ENCODE measurements at places on chromosomes 13 and 19.

- DNase-seq = no peak
Observed at GRCh38 chr19:44554641-44555246, 25.3 kb upstream of the CEACAM20 start.

GRCh38 chr13:110305949-110306339 lies 1.0 kb downstream of the COL4A1 start:
- no peak for DNase-seq

DNA sequence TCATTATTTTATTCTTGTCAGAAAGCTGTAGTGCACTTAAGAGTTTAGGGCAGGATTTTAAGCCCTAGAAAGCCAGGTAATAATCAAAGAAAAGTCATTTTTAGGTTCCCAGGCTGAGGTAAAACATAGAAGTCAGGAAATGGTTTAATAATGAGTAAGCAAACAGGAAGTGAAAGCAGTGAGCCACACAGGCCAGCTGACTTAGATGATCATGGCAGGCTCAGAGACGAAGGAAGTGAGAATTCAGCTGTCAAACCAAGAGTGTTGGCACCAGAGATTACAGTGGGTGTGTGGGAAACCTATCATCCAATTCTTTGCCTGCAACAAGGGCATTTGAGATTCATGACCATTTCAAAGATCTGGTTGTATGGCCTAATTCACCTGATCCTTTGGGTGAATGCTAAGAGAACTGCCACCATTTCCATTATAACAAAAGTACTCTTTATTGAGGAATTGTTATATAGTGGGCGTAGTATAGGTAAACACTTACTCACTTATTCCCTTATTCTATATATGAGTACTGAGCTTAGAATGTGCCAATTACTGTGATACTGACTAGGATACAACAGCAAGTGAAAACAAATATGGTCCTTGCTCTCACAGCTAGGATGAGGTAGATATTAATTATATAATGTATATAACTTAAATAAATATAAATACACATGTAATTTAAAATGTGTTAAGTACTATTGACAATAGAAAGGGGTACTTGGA lies 103.7 kb upstream of the EDNRB start:
- DNase-seq = no peak

DNA sequence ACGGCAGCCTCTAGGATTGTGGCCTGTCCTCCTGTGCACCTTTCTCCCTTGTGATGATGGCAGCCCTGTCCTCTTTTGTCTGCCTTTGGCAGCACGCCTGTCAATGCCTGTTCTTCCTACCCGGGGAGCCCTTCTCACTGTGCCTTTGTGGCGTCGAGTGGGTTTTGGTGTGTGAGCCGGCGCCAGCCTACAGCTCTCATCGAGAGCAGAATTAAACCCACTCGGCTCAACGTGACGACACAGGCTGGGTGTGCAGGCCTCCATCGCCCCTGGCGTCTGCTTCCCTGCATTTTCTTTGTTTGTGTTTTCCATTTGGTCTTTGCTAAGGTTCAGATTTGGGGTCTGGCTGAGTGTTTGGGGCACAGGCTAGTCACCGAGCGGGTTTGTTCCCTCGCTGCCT lies 34.4 kb downstream of the AP1M1 start:
- DNase-seq = no peak

DNA sequence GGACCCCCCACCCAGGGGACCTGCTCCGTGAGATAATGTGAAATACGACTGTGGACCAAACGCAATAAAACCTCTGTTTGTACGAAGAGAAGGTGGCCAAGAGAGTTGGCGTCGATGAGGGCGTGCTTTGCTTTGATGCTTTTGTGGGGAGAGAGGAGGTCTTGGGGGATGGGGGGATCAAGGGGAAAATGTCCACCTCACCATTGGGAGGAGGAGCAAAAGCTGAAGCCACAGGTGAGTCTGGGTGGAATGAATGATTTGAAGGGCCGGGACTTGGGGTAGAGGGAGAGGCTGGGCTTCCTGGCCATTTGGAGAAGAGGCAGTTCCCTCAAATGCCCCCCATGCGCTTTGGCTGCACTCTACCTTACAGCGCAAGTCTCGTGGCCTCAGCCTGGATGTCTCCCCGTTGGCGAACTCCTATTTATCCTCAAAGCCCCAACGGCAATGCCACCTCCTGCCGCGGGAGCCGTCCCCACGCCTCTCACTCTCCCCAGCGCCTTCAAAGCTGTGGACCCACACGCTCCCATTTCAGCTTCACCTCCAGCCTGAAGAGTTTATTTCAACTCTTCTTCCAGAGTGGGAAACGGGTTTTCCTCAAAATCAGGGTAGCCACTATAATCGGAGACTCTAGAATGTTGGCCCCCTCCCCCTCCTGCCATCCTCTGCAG lies 795 bp upstream of the ABCA7 start:
- DNase-seq = no peak
